ENCODE measurements at places on chromosomes 6 and 20.

- no peaks in the 10 kb centered on the region for H3K27me3 ChIP-seq
- H3K27ac ChIP-seq, result no peak overlapping the region
- no peaks in the 10 kb centered on the region for H3K4me1 ChIP-seq
- H3K36me3 ChIP-seq, result no peaks in the 10 kb centered on the region
- DNase-seq, result no peak
These were observed 1044.7 kb downstream of the KIF16B start for GRCh38 chr20:15528391-15529111.

DNA sequence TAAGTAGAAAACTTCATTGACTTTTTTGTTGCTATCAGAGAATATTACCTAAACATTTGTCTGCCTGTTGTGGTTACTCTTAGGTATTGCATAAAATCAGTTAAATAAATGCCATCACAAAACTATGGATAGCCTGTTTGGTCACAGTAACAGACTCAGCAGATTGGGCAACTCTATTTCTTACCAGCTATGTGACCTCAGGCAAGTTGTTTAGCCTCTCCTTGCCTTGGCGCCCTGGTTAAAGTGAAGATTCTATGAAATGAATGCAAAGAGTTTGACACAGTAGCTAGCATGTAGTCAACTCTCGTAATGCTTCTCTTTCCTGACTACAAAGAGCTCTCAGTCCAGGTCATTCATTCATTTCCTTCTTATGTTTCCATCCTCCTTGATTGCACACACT lies 82.5 kb upstream of the ID4 start:
- no peaks in the 10 kb centered on the region for H3K27me3 ChIP-seq
- H3K4me3 ChIP-seq, result no peak overlapping the region
- no peaks in the 10 kb centered on the region for H3K36me3 ChIP-seq
- no peaks in the 10 kb centered on the region for H3K4me1 ChIP-seq
- DNase-seq, result no peak

GRCh38 chr20:51121901-51122412 lies 99.0 kb upstream of the KCNG1 start:
- DNase-seq, result no peak
- no peaks in the 10 kb centered on the region for H3K27me3 ChIP-seq
- H3K27ac ChIP-seq, result no peak overlapping the region
- no peak overlapping the region for H3K4me3 ChIP-seq
- H3K36me3 ChIP-seq, result no peaks in the 10 kb centered on the region
- H3K4me1 ChIP-seq, result peaks cover 2% of the 10 kb centered on the region

- no peak for DNase-seq
- no peaks in the 10 kb centered on the region for H3K36me3 ChIP-seq
- no peak overlapping the region for H3K4me3 ChIP-seq
- H3K27me3 ChIP-seq, result no peaks in the 10 kb centered on the region
- no peak overlapping the region for H3K27ac ChIP-seq
These were observed 249.1 kb downstream of the OGFRL1 start for GRCh38 chr6:71537717-71538116.

GRCh38 chr6:84696166-84696565 lies 68.2 kb downstream of the TBX18 start:
- H3K4me3 ChIP-seq, result no peak overlapping the region
- no peak overlapping the region for H3K27ac ChIP-seq
- DNase-seq, result no peak

GRCh38 chr6:2387445-2387844 lies 142.0 kb upstream of the GMDS start:
- no peak for DNase-seq
- H3K27ac ChIP-seq, result no peak overlapping the region
- H3K27me3 ChIP-seq, result no peaks in the 10 kb centered on the region
- no peak overlapping the region for H3K4me3 ChIP-seq
- H3K36me3 ChIP-seq, result peaks cover 9% of the 10 kb centered on the region
- H3K4me1 ChIP-seq, result no peaks in the 10 kb centered on the region

DNA sequence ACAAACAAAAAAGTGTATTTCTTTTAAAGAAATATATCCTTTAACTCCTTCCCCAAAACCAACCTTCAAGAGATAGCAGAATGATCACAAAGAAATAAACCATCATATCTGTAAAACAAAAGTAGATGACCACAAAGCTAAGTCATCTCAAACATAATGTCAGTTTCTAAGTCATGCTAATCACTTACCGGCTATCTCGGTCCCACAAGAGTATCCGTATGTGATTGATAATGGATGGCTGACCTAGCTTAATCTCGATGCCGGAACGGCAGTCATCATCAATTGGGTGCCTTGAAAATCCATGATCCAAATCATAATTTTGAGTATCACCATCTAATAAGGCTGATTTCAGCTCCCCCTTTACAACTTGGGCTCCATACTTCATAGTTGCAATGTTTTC lies 59.7 kb downstream of the BTBD9 start:
- no peaks in the 10 kb centered on the region for H3K4me1 ChIP-seq
- H3K4me3 ChIP-seq, result no peak overlapping the region
- no peaks in the 10 kb centered on the region for H3K36me3 ChIP-seq
- no peaks in the 10 kb centered on the region for H3K27me3 ChIP-seq

GRCh38 chr6:130381459-130382380 lies 15.9 kb downstream of the TMEM200A start:
- no peaks in the 10 kb centered on the region for H3K4me1 ChIP-seq
- DNase-seq, result no peak
- H3K27me3 ChIP-seq, result no peaks in the 10 kb centered on the region
- no peaks in the 10 kb centered on the region for H3K36me3 ChIP-seq
- H3K4me3 ChIP-seq, result no peak overlapping the region
- no peak overlapping the region for H3K27ac ChIP-seq

DNA sequence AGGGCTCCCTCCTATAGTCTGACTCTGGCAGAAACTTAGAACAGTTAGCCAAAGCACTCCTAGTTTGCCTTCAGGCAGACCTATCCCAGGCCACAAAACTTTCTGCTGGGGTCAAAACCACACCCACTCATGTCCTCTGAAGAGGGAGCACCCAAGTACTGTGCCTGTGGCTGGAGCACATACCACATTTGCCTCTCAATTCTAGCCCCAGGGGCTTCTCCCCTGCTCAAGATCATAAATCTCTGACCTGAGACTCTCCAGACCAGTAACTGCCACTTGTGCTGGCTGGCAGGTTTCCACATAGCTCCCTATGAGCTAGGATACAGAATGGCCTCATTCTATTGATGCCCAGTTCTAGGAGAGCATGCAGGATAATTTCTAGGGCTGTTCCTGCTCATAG lies 781.0 kb downstream of the EYS start:
- H3K27ac ChIP-seq, result no peak overlapping the region
- H3K4me3 ChIP-seq, result no peak overlapping the region
- H3K27me3 ChIP-seq, result no peaks in the 10 kb centered on the region

DNA sequence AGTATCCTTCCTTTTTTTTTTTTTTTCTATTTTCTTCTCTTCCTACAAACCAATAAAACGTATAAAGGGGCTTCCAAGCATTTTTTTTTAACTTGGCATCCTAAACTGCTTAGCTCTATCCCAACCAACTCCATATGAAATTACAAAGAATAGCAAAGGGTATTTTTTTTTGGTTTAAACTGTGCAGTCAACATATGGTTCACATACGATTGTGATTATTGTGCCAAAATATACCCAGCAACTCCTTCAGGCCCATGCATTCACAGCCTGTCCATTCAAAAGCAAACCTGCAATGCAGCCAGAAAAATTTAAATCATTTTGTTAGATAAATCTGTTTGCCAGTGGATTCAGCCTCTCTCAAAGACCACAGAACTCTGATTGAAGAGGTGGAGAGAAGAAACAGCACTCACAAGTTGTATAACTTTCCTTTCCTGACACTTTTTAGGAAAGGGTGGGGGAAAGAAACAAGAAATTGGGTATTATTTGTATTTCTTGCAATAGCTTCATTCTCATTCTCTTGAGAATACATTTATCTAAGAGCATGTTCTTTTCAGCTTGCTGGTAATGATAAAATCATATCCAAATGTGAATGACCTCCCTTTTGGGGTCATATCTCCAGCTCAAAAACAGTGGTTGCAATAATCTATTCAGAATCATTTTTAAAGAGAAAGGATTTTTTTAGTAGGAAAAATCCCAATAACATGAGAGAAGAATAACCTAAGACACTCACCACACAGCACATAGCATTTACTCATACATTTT lies 701.3 kb upstream of the CHD6 start:
- no peak for DNase-seq
- H3K4me1 ChIP-seq, result no peaks in the 10 kb centered on the region
- no peak overlapping the region for H3K4me3 ChIP-seq
- no peak overlapping the region for H3K27ac ChIP-seq

- H3K27me3 ChIP-seq, result peaks cover 36% of the 10 kb centered on the region
- peak overlapping the region; percentile 93 for H3K4me3 ChIP-seq
- H3K27ac ChIP-seq, result no peak overlapping the region
- H3K36me3 ChIP-seq, result no peaks in the 10 kb centered on the region
These were observed 10.8 kb upstream of the POU3F2 start for GRCh38 chr6:98823428-98824161.

DNA sequence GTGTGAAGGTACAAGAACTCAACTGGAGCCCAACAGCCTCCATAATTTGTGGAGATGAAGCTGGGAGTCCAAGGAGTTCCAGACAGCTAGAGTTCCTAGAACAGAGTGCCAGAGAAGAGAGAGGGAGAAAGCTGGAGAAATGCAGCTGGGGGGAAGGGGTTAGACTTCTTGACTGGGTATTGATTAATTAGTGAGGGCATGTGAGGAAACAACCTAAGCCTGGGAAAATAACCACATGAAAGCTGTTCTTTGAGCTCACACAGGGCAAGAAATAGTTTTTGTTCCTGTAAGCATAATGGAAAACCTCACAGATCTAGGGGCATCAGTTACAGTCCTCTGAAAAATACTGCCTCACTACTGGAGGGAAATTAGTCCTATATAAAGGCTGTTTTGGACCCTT lies 230.5 kb upstream of the FKBP1C start:
- no peak for DNase-seq
- no peaks in the 10 kb centered on the region for H3K4me1 ChIP-seq
- H3K4me3 ChIP-seq, result no peak overlapping the region
- no peaks in the 10 kb centered on the region for H3K36me3 ChIP-seq
- no peaks in the 10 kb centered on the region for H3K27me3 ChIP-seq

- H3K36me3 ChIP-seq, result no peaks in the 10 kb centered on the region
- peak overlapping the region; percentile 76 for H3K4me3 ChIP-seq
- peaks cover 4% of the 10 kb centered on the region for H3K4me1 ChIP-seq
- H3K27me3 ChIP-seq, result peaks cover 93% of the 10 kb centered on the region
- peak; percentile 78 for DNase-seq
- no peak overlapping the region for H3K27ac ChIP-seq
These were observed 38.7 kb downstream of the NCR2 start for GRCh38 chr6:41373919-41374617.

- H3K27ac ChIP-seq, result no peak overlapping the region
- no peaks in the 10 kb centered on the region for H3K4me1 ChIP-seq
- H3K36me3 ChIP-seq, result no peaks in the 10 kb centered on the region
- H3K27me3 ChIP-seq, result no peaks in the 10 kb centered on the region
- no peak for DNase-seq
These were observed 11.0 kb upstream of the KHDC1L start for GRCh38 chr6:73236144-73236750.

DNA sequence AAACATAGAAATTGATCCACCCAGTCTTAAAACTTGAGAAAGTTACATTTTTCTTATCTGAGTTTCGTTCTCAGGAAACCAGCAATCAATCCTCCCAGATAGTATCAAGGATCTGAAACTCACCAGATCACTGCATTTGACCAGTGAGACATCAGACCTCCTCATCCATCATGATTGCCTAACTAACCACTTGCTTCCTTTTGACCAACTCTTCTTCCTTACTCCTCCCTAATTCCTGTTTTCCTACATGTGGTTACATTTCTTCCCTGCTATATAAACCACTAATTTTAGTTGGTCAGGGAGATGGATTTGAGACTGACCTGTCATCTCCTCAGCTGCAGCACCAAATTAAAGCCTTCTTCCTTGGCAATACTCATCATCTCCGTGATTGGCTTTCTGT lies 357.1 kb upstream of the POU3F2 start:
- no peaks in the 10 kb centered on the region for H3K4me1 ChIP-seq
- DNase-seq, result no peak
- no peaks in the 10 kb centered on the region for H3K36me3 ChIP-seq
- no peak overlapping the region for H3K4me3 ChIP-seq
- no peak overlapping the region for H3K27ac ChIP-seq

DNA sequence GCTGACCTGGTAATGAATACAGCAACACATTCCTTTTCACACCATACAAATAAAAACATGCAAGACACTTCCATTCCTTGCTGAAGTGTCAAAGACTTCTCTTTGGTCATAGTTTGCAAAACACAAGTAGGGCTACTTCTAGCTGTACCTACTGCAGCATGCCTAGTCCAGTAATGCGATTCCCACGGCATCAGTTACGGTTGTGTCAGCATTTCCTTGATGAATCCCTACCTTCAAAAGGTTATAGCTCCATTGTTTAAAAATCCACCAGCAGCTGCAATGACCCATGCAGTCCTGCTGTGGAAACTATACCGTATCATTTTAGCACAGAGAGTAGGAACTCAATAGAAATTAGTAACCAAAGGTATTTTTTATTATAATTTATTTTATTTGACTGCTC lies 1371.5 kb downstream of the EPHA7 start:
- no peak for DNase-seq
- H3K27ac ChIP-seq, result no peak overlapping the region
- H3K36me3 ChIP-seq, result no peaks in the 10 kb centered on the region

- no peak overlapping the region for H3K27ac ChIP-seq
- H3K4me3 ChIP-seq, result no peak overlapping the region
- H3K36me3 ChIP-seq, result peaks cover 15% of the 10 kb centered on the region
- no peaks in the 10 kb centered on the region for H3K4me1 ChIP-seq
These were observed 15.4 kb upstream of the MYLK2 start for GRCh38 chr20:31803552-31804291.

- peak within 1 kb of the TSS; percentile 92 for H3K4me3 ChIP-seq
- no peak within 1 kb of the TSS for H3K27ac ChIP-seq
- H3K36me3 ChIP-seq, result peaks cover 46% of the 10 kb centered on the region
- DNase-seq, result peak; percentile 86
These were observed at the start of gene EHMT2 for GRCh38 chr6:31897612-31898382. Gene EHMT2, minus strand, starts transcription at chr6:31897698. Its CDS starts 21 bp downstream, at chr6:31897677.

- H3K4me3 ChIP-seq, result no peak overlapping the region
- H3K27me3 ChIP-seq, result no peaks in the 10 kb centered on the region
- DNase-seq, result no peak
- peaks cover 6% of the 10 kb centered on the region for H3K36me3 ChIP-seq
These were observed 70.9 kb downstream of the SCAND1 start for GRCh38 chr20:35883336-35883777.

GRCh38 chr6:166999145-166999883 lies at the start of gene CEP43:
Gene CEP43, plus strand, starts transcription at chr6:166999397. Its CDS starts 16 bp downstream, at chr6:166999413.
- peak within 1 kb of the TSS; percentile 85 for H3K4me3 ChIP-seq
- H3K36me3 ChIP-seq, result peaks cover 18% of the 10 kb centered on the region
- peaks cover 4% of the 10 kb centered on the region for H3K4me1 ChIP-seq
- H3K27me3 ChIP-seq, result no peaks in the 10 kb centered on the region

- H3K36me3 ChIP-seq, result no peaks in the 10 kb centered on the region
- no peak overlapping the region for H3K27ac ChIP-seq
- peak overlapping the region; percentile 91 for H3K4me3 ChIP-seq
These were observed 143.6 kb upstream of the ZNF184 start for GRCh38 chr6:27616328-27617045.

- no peak for DNase-seq
- no peaks in the 10 kb centered on the region for H3K4me1 ChIP-seq
- no peak overlapping the region for H3K27ac ChIP-seq
- no peak overlapping the region for H3K4me3 ChIP-seq
- H3K36me3 ChIP-seq, result peaks cover 19% of the 10 kb centered on the region
These were observed 38.5 kb downstream of the KCNQ2 start for GRCh38 chr20:63433756-63434531.

- no peak overlapping the region for H3K4me3 ChIP-seq
- no peaks in the 10 kb centered on the region for H3K27me3 ChIP-seq
- no peaks in the 10 kb centered on the region for H3K36me3 ChIP-seq
- peaks cover 3% of the 10 kb centered on the region for H3K4me1 ChIP-seq
These were observed 14.9 kb downstream of the TMEM170B start for GRCh38 chr6:11552442-11552841.
